ENCODE measurements at places on chromosomes 7 and 10.

DNA sequence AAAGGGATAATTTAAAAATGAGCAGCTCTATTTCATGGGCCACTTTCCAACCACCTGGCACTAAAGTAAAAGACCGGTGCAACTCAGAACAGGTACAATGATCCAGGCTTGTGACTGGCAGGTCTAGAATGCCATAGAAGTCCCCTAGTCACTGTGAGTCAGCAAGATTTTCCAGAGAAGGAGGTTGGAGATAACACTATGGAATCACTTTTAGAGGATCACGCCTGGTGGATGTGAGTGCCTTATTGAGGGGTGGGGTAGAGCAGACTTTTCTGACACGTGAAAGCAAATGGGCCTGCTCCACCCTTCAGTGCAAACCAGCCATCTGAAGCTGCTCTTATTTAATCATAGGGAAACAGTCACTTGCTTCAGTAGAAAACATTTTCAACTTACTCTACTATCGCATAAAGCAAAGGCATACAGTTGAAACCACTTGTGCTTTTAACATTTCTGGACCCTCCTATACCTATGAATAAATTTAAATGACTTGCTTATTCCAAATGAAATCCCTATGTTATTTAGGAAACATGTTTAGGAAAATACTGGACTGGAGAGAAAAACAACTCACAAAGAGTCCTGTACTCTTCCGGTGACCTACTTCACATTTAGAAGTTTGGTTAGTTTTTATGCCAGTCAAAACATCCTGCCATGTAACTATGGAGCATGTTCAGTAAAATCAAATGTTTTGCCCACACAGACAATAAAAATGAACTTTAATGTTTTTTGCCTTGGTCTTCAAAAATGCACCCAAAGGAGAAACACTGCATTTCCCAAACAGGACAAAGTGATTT lies 21.5 kb upstream of the AKR1C1 start:
- no peak for DNase-seq

DNA sequence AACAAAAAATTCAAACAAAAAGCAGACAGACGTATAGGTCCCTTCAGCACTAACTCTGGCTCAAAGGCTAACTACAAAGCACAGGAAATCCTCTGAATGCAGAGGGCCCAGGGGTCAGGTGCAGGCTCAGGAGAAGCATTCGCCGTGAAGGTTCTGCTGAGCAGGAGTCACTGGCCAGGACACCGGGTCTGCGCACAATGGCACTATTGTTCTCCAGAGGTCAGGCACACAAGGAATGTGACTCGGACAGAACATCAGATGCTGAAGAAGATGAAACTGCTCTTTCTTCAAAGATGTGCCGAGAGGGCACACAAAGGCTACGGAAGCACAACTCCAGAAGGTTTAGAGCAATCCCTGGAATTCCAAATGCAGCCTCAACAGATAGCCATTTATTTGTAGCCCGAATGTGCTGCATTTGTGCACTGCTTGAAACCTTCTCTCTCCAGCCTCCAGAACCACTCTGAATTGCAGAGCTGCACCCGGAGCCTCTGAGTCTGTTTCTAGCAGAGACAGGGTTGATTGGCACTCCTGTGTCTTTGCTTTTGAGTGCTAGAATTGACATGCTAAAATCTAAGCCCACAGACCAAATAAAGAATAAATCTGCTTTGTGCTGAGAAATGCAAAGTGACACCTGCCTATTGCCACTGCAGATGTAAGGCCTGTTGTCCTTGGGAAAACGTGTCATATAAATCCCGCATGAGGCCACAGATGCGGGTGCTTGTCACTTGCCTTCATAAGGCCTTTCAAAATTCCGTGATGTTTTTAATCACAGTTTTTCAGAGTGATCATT lies 85.4 kb upstream of the AFAP1L2 start:
- no peak for DNase-seq

- no peak for DNase-seq
These were observed 658.0 kb upstream of the NRG3 start for GRCh38 chr10:81216949-81217348.

DNA sequence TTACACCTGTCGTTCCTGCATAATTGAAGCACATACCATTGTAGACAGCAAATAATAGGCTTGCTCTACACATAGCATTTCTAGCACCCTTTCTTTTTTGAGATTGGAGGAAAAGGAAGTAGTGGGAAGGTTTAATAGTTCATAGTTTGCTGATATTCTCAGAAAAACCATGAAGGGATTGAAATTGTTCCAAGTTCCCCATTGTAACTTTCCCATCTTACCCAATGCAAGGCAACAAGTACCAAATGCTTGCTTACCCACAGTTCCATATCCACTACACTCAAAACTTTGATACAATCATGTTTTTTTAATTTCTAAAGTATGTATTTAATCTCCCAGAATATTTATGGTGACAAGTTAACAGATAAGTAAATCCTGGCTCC lies 13.8 kb downstream of the CYP3A5 start:
- no peak for DNase-seq

DNA sequence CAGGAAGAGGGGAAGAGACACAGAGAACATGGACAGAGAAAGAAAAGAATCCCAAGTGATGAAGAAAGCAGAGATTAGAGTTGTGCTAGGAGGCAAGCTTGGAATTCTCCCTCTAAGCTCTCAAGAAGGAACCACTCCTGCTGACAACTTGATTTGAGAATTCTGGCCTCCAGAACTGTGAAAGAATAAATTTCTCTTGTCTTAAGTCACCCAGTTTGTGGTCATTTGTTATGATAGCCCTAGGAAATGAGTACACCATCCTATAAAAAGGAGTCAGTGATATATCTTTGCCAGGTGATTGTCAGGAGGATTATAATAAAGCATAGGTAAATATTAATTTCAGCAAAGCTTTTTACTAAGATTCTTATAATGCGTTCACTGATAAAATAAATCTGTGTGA lies 82.7 kb upstream of the TFEC start:
- DNase-seq = no peak

GRCh38 chr10:43044448-43044921 lies 32.4 kb upstream of the RET start:
- no peak for DNase-seq

GRCh38 chr7:101094791-101095375 lies 9.6 kb downstream of the TRIM56 start:
- DNase-seq = no peak

GRCh38 chr10:23479798-23480473 lies 41.1 kb downstream of the OTUD1 start:
- no peak for DNase-seq

- DNase-seq = no peak
These were observed 127.0 kb downstream of the SRPK2 start for GRCh38 chr7:105261689-105262088.

DNA sequence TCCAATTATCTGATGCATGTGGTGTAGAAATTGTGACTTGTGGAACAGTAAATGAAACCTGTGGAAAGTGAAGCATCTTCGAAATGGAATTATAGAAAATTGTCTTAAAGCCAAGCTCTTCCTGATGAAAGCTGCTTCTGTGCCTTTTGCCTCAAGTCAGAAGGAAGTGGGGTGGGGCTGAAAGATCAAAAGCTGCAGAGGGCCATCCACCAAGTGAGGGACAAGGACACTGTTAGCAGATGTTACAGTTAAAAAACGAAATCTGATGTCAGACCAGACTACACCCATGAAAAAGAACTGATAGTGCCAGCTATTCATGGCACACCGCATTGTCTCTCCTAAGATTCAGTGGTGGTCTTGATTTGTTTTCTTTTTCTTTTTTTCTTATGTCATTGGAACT lies 23.8 kb upstream of the WASL start:
- DNase-seq = no peak

GRCh38 chr10:33190406-33190805 lies 144.1 kb downstream of the NRP1 start:
- no peak for DNase-seq
